ENCODE measurements at places on chromosomes 3 and 15.
A peak's percentile ranks its signal among the peaks of the same experiment; 100 is the strongest.

GRCh38 chr3:125123451-125124305 lies 67.9 kb upstream of the HEG1 start:
- DNase-seq, result peak; percentile 61

- DNase-seq, result no peak
Measured at GRCh38 chr3:181239441-181239840, 249.9 kb upstream of the DNAJC19 start.

DNA sequence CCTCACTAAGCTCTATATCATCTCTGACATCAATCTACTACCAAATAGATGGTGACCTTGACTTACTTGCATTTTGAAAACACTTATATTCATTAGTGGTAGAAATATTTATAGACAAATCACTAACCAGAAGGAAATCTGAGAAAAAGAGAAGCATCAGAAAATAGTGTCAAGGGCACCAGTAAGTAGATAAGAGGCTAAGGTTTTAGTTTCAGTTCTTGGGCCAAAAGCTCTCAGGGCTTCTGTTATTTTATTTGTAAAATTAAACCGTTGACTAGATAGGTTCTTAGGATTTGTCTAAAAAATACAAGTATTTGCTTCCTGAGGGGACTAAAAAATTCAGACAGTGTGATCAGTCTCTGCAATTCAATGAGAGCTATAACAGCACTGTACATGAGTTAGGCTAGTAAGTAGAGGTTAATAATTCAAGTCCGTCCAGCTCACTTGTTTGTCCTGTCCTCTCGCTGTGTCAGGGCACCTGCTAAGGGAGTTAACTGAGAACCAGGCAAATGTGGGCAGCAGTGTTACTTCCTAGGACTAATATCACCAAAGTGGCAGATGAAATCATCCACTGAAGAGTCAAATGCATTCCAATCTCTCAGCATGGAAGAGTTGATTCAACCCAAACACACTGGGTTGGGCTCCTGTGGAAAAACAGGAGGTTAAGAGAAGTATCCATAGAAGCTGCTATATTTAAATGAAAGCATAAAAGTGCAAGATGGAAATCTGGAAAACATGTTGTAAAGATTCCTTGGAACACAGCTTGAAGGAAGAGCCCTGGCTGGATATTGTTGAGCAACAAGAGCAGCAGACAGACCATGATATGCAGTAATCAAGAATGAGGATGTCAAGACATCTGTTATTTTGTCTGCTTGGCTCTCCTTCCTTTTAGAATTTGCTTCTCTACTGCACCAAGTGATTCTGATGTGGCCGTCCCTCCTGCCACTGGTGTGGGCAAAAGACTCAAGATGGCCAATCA lies 134.9 kb upstream of the ZBTB20 start:
- DNase-seq, result no peak

DNA sequence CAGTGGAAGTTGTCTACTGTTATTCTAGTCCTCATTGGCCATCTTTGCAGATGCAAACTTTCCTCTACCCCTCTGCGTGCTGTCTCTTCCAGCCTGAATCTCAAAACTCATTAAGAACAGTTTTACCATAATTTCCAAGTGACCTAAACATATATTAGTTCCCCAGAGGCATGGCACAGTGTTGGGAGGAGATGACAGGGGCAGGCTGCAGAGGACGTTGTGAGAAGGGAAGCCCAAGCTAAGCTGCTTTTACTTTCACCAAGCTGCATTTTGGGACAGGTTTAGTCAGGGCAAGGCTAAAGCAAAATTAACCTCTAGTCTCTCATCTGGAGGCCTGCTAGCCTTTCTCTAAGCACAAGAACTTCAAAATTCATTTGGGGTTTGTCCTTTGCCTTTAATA lies 318.6 kb upstream of the SATB1 start:
- DNase-seq, result no peak

DNA sequence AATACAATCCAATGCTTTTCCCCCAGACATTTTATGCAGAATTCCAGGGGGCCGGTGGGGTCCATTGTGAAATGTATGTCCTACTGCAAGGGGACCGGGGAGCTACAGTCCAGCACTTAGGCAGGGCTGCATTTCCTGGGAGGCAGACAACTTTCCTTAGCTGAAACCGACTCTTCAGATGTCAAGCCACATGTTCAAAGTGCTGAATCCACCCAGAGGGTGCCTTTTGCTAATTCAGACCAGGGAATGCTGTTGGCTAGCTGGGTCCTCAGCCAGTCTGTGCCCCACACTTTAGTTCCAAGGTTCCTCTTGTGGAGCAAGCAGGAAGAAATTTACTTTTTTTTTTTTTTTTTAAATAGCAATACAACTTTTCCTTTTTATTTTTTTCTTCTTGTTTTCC lies 219.5 kb upstream of the LRTM1 start:
- no peak for DNase-seq

- no peak for DNase-seq
Measured at GRCh38 chr15:49301562-49301961, 121.5 kb upstream of the FGF7 start.

DNA sequence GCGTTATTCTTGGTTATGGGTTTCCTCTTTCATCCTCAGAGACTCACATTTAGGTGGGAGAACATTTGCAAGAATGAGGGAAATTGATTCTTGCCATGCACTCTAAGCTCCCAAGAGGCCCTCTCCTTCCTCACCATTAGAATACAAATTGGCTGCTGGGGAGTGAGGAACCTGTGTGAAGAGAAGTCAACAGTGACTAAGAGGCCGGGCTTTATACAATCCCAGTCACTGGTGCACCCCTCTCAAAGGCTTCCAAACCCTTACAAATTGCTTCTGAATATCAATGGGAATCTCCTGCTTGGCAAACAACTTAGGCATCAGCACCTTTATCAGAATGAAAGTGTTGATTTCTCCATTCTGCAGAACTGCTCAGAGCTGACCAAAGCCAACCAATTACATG lies 16.5 kb upstream of the RGMA start:
- DNase-seq, result no peak

DNA sequence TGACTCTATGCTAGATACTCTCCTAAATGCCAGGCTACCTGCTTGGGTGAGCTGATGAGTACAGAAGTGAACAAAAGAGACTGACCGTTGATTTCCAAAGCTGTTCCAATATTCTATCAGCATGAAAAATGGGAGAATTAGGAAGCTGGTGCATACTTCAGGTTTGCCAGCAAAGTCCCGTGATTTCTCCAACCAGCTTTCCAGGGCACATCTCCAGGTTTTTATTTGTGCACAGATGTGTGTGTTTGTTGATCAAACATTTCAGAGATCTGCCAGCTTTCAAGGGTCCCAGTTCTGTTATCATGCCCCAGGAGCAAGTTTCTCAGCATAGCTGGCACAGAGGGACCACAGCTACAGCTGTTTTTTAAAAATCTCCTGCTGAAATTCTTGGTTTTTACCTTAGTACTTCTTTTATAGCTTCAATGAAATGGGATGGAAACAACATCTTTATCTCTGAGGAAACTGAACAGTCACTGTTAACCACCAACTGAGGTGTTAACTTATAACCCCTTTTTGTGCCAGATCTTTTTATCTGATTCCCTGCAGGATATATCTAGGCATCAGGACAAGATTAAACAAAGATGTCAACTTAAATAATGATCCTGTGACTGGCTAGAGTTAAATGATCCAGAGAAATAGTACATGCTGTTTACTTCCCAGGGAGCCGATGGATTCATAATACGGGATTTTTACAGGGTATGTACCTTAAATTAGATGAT lies 380.8 kb downstream of the GRM7 start:
- no peak for DNase-seq

GRCh38 chr3:167854846-167855245 lies 119.3 kb downstream of the SERPINI1 start:
- DNase-seq, result no peak

GRCh38 chr15:63857461-63857856 lies 23.7 kb upstream of the HERC1 start:
- DNase-seq, result no peak

DNA sequence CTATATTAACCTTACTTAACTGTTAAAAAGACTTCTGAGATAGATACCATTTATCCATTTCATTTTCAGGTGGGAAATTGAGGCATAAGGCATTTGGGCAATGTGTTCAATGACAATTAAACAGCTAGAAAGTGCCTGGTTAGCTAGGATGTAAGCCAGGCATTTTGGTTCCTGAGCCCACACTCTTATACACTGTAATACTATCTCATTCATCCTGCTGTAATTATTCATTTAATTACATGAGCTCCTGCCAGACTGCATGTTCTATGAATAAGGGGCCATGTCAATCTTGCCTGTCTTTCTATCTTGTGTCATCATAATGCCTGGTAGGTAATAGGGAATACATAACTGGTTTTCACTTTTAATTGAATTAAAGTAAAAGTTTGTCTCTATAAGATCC lies 74.0 kb downstream of the RBMS3 start:
- no peak for DNase-seq

DNA sequence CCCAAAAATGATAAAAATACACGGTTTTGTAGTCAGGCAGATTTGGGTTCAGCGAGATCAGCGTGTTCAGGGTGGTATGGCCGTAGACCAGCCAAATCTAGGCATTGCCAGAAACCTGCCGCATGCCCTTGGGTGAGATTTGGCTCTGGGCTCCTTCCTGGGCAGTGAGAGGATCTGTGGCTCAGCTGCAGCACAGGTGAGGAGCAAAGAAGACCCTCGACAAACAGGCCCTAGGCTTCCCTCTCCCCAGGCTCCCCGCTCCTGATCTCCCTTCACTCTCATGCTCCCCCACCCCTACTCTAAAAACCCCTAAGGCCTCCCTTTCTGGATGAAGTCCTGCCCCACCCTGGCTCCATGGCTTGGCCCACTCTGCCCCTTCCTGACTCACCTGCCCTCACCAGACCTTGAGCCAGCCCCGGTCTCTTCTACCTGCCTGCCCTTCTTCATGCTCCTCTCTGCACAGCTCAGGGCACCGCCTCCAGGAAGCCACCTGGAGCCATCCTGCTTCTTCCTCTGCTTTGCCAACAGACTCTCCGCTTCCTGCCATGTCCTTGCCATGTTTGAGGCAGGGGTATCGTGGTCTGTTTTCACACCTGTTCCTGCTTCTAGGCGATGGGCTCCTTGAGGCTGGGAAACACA lies 88.1 kb downstream of the CORO2B start:
- DNase-seq, result no peak

DNA sequence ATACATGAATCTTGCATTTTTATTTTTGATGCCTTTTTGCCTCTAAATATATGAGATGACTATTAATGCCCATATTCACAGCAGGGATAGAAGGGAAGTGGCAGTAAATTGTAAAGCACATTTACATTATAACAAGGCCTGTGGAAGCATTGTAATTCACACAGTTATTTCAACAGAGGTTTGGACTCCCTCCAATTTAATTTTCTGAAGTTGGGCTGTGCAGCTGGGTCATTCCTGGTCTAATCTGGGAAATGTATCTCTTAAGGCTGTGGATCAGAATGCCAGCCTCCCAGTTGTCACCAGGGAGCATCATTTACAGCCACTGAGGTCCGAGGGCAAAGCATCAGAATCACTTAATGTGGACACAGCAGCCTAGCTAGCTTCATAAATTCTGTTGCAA lies 434.5 kb downstream of the MFSD1 start:
- peak; percentile 53 for DNase-seq

DNA sequence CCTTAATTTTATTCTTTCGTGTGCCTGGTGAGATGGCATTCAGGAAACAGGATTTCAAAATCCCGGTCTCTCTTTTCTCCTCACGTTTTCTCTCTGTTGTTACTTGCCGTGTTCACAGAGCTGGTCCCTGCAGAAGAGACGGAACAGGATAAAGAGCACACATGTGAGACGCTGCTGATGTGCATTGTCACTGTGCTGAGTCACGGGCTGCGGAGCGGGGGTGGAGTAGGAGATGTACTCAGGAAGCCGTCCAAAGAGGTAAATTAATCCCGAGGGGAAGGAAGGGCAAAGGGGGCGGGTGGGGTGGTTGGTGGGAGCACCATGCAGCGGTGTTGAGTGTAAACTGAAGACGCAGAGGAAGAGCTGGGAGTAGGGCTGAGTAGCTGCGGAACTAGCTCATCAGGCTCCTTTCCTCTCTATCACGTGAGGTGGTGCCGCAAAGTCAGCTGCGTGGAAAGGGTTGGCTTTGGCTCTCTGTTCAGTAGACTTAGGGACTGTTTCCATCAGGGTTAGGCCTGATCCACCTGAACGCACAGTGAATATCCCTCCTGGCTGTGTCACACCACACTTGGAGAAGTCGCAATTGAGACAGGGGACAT lies 164.8 kb upstream of the BHLHE40 start:
- no peak for DNase-seq

DNA sequence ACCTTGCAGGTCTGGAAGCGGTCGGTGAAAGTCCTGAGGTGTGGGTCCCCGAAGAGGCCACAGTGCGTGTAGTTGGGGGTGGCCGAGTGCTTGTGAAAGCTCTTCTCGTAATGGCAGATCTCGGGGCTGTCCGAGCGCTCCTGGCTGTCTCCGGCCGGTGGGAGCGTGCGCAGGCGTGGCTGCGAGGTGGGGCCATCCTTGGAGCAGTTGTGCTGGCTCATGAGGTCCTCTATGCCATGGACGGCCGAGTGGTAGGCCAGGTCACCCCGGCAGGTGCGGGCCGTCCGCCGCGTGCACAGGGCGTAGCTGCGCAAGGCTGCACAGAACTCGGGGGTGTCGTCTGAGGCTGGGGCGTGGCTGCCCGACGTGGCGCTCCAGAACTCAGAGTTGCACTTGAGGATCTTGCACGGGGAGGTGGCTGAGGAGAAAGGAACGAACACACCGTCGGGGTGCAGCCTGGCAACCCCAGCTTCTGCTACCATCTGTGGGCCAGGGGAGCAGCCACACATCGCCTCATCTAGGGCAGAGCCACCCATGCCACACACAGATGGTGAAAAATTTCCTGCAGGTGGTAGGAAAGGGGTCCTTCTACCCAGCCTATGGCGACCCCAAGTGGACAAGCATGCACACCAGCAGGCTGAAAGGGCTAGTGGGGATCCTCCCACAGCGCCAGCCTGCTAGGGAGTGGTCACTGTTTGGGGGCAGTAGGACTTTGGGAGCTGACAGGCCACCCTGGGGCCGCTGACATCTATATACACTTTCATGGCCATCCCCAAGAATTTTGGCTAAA lies 36.7 kb downstream of the RGMA start:
- DNase-seq, result no peak

DNA sequence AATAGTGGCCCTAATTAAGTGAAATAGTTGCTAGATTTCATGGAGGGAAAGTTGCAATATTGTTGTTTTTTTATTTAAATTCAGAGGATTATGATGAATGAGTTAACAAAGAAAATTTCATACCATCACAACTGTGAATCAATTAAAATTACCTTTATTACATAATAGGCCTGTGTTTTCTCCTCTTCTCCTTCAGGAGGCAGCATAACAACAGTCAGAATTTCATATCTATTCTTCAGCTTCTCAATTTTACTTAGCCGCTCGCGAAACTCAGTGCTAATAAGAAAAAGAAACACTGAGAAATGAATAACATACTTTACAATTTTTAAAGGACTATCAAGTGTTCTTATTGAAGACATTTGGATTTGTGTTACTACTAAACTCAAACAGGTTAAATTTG lies 29.4 kb downstream of the TTC14 start:
- no peak for DNase-seq

- DNase-seq, result no peak
Measured at GRCh38 chr3:41450416-41451231, 251.3 kb downstream of the CTNNB1 start.

DNA sequence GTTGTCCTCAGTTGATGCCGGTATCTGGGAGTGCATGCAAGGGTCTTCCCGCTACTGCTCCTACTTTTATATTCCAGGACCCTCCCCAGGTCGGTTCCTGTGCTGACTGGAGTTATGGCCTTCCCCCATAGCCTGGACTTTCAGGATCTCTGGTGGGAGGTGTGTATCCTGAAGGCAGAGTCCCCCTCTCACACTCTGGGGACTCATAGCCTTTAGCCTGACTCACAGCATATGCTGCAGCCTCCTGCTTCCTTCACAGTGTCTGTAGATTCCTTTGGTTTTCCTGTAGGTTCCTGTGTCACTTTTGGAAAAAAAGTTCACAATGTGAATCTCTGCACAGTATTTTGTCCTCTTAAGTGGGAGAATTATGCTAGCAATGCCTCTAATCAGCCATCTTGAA lies 180.6 kb upstream of the RBMS3 start:
- DNase-seq, result no peak

All from fibroblast of skin of left quadriceps (primary cell).